NCI-H1092 treated with DMSO at 0.1 percent for 48 hours (cell line): ENCODE measurements at places on chromosomes 11 and 22.
A peak's percentile ranks its signal among the peaks of the same experiment; 100 is the strongest.

DNA sequence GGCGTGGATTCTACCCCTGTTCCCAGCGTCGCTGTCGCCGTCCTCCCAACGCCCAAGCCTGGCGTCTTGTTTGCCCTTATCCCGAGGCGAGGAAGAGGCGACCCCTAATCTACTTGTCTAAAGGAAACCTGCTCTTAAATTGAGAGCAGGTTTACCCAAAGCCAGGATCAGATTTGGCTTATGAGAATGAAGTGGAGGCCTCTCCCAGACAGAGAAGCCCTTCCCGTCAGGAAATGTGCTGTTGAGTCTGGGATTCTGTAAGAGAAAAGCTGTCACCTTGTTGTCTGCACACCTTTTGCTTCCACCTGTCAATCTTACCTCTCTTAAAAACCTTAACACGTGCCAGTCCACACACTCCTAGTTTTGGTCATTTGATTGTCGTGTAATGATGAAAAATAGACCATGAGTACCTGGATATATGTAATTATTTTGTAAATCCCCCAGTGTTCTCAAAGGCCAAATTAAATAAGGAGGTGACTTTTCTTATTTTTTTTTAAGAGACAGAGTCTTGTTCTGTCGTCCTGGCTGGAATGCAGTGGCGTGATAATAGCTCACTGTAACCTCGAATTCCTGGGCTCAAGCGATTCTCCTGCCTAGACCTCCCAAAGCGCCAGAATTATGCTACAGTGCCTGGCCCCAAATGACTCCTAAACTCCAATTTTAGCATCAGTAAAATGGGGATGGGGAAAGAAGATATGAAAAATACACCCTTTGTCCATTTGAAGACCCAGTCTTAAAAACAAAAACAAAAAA is 627 bp downstream of the GTF2H1 start:
- no peak for DNase-seq

DNA sequence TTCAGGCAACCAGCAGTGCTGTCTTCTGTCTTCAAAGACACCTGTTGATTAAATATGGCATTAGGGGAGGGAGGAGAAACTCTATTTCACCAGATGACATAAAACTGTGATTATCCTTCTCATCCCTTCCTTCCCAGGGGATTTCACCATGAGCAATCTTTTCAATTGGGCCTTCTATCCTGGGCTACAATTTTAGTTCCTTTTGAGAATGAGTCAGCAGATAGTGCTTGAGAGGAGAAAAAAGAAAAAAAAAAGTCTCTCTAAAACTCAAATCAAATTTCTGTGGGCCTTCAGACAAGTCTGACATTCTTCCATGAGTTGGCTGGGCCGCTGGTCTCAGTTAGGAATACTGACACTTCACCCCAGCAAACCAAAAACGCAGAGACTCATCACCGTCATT is 7.2 kb downstream of the FLI1 start:
- DNase-seq: no peak

GRCh38 chr11:94658888-94659287 is 91.7 kb downstream of the PIWIL4 start:
- DNase-seq: no peak

- DNase-seq: no peak
Measured at GRCh38 chr11:94017446-94017845, 3.7 kb upstream of the HEPHL1 start.

- peak; percentile 76 for DNase-seq
Measured at GRCh38 chr22:23385678-23386631, 194.1 kb downstream of the IGLL1 start.

GRCh38 chr11:22583963-22584492 is 41.6 kb downstream of the FANCF start:
- no peak for DNase-seq

- DNase-seq: no peak
Measured at GRCh38 chr11:91802475-91802874, 422.1 kb upstream of the FAT3 start.

GRCh38 chr11:4025248-4025966 is 69.2 kb upstream of the RRM1 start:
- DNase-seq: no peak
